MCF 10A (cell line): ENCODE measurements at places on chromosomes 6 and 20.

DNA sequence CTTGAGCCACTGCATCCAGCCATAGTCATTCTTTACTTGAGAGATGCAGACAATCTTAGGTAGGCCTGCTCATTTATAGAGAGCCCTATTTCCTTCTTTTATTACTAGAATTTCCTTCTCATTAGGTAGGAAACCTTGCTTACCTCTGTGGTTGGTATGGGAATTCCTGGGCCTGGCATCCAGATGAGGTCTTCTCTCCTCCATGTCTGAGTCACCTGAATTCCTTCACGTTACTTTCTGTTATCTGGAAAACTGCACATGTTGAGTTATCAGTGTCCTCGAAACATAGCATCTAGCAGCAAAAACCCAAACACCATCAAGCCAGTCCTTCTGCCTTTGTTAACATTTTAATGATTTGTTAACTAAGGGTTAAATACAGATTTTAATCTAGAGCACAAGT is 2.2 kb downstream of the ZNFX1 start:
- peak overlapping the region; percentile 81 for H3K4me3 ChIP-seq
- H3K27ac ChIP-seq: peak overlapping the region; percentile 96
- peaks cover 81% of the 10 kb centered on the region for H3K36me3 ChIP-seq
- peaks cover 29% of the 10 kb centered on the region for H3K4me1 ChIP-seq
- DNase-seq: peak; percentile 51
- no peaks in the 10 kb centered on the region for H3K27me3 ChIP-seq

- peak overlapping the region; percentile 20 for H3K4me3 ChIP-seq
- peaks cover 40% of the 10 kb centered on the region for H3K4me1 ChIP-seq
- H3K27me3 ChIP-seq: no peaks in the 10 kb centered on the region
Measured at GRCh38 chr6:7129784-7130569, 22.2 kb downstream of the RREB1 start.

- no peak for DNase-seq
- H3K27ac ChIP-seq: no peak overlapping the region
- peaks cover 4% of the 10 kb centered on the region for H3K27me3 ChIP-seq
- no peak overlapping the region for H3K4me3 ChIP-seq
Measured at GRCh38 chr6:167647306-167647705, 179.4 kb upstream of the AFDN start.

- no peak overlapping the region for H3K27ac ChIP-seq
- H3K27me3 ChIP-seq: peaks cover 41% of the 10 kb centered on the region
- H3K4me3 ChIP-seq: no peak overlapping the region
- no peaks in the 10 kb centered on the region for H3K4me1 ChIP-seq
Measured at GRCh38 chr6:129212081-129212480, 329.1 kb downstream of the LAMA2 start.

- peaks cover 6% of the 10 kb centered on the region for H3K36me3 ChIP-seq
- no peak overlapping the region for H3K4me3 ChIP-seq
- no peaks in the 10 kb centered on the region for H3K4me1 ChIP-seq
- no peak overlapping the region for H3K27ac ChIP-seq
Measured at GRCh38 chr20:61347443-61347842, 95.4 kb downstream of the CDH4 start.

DNA sequence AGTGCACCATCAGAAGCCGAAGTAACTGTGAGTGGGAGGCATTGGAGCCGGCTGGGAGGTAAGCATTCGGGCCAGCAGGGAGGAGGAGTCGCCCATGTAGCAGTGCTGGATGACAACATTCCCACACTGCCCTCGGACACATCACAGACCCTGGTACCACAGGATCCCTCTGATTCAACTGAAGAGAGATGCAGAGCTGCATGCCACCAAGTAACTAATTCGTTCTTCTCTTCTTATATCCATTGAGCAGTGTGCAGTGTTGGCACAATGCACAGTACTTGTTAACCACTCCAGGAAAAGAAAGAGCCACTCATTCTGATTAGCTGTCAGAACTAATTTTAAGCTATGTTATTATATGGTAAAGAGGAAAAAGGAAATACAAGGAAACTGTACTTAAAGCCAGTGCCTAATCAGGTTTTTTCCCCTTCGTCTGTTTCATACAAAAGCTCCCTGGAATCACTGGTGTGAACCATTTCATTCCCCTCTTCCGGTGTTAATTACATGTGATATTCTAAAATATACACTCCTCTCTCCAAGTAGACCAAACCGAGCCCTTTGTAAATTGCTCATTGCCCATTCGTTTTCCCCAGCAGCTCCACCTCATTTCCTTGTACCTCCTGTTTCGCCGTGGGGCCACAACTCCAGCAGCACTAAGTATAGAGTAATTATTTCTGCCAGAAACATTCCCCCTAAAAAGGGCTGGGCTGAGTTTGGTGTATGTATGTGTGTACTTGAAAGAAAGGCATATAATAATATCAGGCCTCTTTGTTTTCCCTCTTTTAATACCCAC is 32.4 kb upstream of the ADTRP start:
- peak overlapping the region; percentile 86 for H3K27ac ChIP-seq
- peak overlapping the region; percentile 28 for H3K4me3 ChIP-seq
- peaks cover 33% of the 10 kb centered on the region for H3K4me1 ChIP-seq

DNA sequence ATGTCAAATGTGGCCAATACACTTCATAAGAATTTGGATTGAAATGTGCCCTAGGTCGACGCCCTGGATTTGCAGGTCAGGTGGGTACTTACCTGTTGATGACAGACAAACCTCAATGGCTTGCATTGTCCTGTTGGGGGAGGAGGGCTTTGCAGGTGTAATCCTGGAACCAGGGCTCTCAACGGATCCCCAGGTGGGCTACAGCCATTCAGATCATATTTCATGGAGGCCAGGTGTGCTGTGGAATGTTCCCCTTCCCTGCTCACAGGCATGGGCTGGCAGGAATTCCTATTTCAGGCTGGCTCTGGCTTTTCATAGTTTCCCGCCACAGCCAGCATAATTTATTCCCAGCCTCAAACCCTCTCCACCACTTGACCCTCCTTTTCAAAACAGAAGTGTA is 254.7 kb downstream of the SMOC2 start:
- H3K4me1 ChIP-seq: peaks cover 9% of the 10 kb centered on the region
- no peak for DNase-seq
- no peaks in the 10 kb centered on the region for H3K27me3 ChIP-seq

DNA sequence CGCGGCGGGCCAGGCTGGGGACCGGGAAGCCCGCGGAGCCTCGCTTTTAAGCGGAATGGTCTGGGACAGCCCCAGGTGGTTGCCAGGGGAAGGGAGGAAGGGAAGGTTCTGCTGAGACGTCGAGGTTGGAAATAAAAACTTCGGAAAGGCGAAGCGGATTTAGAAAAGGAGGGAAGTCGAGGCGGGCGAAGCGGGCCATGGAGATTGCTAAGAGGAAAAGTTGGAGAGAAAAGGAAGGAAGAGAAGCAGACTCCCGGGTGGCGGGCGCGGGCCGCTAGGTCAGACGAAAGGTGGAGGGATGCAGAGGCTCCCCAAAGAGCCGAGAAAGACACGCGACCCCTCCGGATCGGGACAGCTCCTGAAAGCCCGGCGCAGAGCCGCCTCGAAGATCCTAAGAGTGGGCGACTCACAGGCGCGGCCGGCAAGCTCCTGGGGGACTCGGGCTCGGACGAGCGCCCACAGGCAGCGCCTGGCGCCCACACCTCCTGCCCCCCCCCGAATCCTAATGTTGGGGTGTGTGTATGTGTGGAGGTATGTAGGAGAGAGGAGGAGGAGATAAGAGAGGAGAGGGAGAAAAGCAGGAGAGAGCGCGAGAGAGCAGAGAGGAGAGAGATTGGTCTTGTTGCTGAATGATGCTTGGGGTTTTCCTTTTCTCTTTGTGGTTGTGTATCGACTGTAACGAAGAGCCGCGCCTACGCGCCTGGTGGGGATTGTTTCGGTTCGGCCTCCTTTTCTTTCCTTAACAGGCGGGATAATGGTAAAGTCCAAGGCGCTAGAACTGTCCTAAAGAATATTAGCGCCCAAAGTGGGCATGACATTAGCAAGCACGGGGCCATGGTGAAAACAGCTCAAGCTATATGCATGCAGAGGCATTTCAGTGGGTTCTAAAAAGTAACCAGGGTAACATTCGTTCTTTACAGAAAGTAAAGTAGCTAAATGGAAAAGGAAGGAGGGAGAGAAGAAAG is 1.5 kb downstream of the TFAP2B start:
- H3K36me3 ChIP-seq: peaks cover 7% of the 10 kb centered on the region
- peaks cover 26% of the 10 kb centered on the region for H3K4me1 ChIP-seq
- peak overlapping the region; percentile 45 for H3K4me3 ChIP-seq
- DNase-seq: no peak

- no peak overlapping the region for H3K27ac ChIP-seq
- H3K4me1 ChIP-seq: peaks cover 26% of the 10 kb centered on the region
- H3K36me3 ChIP-seq: peaks cover 6% of the 10 kb centered on the region
- no peak for DNase-seq
Measured at GRCh38 chr20:10547276-10548114, 112.4 kb downstream of the SLX4IP start.
